ENCODE measurements at places on chromosomes 6 and 20. TPM values are rescaled to one million over a fixed set of nuclear protein-coding genes. Genes with fewer than 3 reads are reported as not detected.
A peak's percentile ranks its signal among the peaks of the same experiment; 100 is the strongest.

The SLC22A16 gene
- total RNA-seq: not detected

GRCh38 chr6:31293343-31293742 lies 21.5 kb upstream of the HLA-C start:
- peak; percentile 30 for DNase-seq

The TFAP2C gene
- not detected for total RNA-seq

DNA sequence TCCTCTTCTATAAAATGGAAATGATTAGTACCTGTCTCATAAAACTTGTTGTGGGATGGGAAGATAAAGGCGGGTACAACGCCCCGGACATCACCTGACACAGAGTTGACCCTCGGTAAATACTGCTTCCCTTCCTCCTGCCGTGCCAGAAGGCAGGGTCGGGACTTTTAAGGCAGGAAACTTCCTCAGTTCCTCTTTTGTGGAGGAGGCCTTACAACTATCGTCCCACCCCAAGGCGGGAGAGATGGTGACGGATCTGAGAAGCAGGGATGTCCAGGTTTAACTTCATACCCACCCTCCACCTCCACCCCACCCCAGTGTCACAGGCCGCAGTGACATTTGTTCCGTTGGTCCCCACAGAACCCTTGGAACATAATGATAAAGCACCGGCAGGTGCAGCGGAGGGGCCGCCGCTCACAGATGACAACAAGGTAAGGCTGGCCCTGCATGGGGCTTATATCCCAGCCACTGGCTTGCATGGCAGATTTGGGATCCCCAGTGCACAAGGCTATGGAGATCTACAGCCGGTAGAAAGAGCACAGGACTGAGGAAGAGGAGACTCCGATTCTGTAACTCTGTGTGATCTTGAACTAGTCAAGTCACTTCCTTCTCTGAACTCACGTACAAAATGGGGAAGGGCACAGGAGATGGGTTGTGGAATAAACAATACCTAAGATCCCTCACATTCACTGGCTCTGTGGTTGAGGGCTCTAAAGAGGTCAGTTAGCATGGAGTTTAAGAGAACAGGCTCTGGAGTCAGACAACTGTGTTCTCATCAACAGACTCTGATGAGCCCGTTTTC lies 764 bp downstream of the DNTTIP1 start:
- peak; percentile 33 for DNase-seq

The UBE2C gene
- 289 TPM for total RNA-seq

The DOK5 gene
- not detected for total RNA-seq

- no peak for DNase-seq
Measured at GRCh38 chr20:39651645-39652325, 689.6 kb downstream of the DHX35 start.

DNA sequence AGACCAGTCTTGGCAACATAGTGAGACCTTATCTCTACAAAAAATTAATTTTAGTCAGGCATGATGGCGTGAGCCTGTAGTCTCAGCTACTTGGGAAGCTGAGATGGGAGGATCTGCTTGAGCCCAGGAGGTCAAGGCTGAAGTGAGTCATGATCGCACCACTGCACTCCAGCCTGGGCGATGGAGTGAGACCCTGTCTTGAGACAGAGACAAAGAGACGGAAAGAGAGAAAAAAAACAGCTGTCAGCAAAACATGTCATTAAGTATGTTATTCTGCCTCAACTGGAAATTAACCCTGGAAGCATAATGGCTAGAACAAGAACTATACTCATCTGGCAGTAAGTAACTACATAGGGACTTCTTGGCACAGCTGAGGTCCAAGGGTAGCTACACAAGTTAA lies 7.2 kb downstream of the MMS22L start:
- no peak for DNase-seq

The SLC32A1 gene
- total RNA-seq: not detected

- no peak for DNase-seq
Measured at GRCh38 chr6:167472880-167473279, 148.0 kb downstream of the TTLL2 start.

The CLDN20 gene
- not detected for total RNA-seq

The PKIG gene
- total RNA-seq: 0.29 TPM

The SLC24A3 gene
- total RNA-seq: not detected

DNA sequence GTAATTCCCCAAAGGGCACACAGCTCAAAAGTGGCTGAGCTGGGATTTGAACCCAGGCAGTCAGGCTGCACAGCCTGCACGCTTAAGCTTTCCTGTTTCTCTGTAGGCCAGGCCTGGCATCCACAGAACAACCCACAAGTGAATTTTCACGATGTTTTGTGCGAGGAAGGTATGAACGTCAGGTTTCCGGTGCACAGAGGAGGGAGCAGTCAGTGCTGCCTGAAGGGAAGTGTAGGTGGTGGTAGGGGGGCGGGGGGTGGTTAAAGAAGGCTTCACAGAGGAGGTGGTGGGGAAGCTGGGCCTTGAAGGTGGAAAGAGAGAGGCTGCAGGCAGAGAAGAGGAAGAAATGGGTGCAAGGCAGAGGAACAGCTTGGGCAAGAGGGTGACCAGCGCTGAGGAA lies 14.1 kb downstream of the KCNB1 start:
- DNase-seq: no peak

- peak; percentile 48 for DNase-seq
Measured at GRCh38 chr6:157045831-157046454, 268.8 kb downstream of the ARID1B start.

The LRRN4 gene
- 1.7 TPM for total RNA-seq

The RSPH4A gene
- total RNA-seq: not detected

The MRAP2 gene
- 7.6 TPM for total RNA-seq

GRCh38 chr6:11622156-11622555 lies 84.6 kb downstream of the TMEM170B start:
- DNase-seq: no peak

- no peak for DNase-seq
Measured at GRCh38 chr6:139448051-139448649, 73.7 kb upstream of the CITED2 start.

The PRRT1 gene
- not detected for total RNA-seq

The ULBP1 gene
- total RNA-seq: 0.13 TPM

The SLC2A10 gene
- total RNA-seq: 1.5 TPM

DNA sequence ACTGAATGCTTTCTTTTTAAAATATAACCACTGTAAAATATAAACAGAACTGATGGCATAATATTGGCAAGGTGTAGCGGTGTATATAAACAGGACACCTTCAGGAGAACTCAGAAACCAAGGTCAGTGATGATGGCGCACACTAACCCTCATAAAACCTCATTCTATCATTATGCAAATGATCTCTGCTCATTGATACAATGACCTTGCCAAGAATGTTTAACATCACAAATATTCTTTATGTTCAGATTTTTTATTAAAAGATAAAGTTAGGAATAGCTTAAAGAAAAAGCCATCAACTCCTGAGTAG lies 48.6 kb upstream of the DST start:
- DNase-seq: peak; percentile 41

Measured in HT-29 (cell line).